ENCODE measurements at places on chromosomes 4 and X.

DNA sequence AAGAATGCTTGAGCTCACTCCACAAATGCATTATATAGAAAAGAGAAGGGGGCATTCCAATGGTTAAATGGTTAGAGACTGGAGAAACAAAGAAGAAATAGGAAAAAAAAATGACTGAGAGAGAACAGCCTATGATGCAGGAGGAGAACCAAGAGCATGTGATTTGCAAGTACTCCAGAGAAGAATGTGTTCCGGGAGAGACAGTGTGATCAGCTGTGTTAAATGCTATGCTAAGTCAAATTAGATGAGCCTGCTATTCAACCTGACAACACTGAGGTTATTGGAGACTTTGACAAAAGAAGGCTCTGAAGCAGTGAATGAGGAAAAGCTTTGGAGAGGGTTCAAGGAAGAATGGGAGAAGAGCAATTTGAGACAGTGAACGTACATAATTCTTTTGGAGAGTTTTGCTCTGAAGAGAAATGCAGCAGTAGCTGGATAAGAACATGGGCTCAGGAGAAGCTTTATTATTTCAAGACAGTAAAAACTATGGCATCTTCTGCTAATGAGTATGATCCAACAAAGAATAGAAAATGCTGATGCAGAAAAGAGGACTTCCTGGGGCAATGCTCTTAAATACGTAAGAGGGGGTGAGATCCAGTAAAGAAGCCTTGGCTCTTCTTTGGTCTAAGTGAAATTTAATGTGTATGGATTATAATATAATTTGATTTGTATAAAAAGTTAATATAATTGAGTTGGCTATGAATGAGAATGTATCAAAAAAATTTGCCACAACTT lies 66.3 kb downstream of the PPP3CA start:
- DNase-seq: no peak

DNA sequence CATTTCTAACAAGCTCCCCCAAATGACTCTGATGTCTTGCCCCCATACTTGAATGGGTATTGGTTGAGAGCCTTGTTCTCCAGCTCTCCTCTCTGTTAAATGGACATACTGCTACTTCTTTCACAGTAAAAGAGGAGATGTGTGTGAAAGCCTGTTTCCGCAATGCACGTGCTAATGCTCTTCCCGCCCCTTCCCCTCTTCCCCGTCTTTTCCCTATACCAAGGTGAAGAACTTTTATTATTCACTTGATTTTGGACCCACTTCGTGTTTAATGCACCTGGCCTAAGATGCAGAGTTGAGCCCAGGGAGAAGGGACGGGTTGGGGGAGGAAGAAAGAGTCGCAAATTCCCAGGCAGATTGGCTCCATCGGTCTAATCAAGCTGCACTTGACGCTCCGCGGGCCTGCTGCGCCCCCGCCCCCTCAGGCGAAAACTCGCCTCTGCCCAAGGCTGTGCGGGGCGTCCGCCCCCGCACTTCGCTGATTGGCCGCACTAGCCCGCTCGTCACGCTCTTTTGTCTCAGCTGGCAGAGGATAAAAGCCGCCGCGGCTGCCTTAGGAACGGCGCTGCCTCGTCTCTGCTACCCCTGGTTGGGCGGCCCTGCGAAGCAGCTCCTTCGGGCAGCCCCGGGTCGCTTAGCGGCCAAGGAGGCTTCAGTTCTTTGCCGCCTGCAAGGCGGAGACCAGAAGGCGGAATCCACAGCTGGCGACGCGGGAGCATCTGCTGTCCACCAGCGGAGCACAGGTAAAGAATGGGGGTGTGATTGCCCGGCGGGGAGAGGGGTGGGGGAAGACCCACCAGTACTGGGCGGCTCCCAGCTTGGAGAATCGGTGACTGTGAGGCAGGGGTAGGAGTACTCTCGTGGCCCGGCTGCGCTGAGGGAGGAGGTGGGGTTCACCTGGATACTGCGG lies at the start of gene ZCCHC12:
Gene ZCCHC12, plus strand, starts transcription at position 562 of the 910 bp plus-strand sequence. CDS start 1,421 bp downstream, outside the sequence.
- peak; percentile 69 for DNase-seq

GRCh38 chr4:183797011-183797444 lies 108.1 kb upstream of the STOX2 start:
- no peak for DNase-seq

GRCh38 chrX:129039176-129039575 lies 484.1 kb downstream of the SMARCA1 start:
- DNase-seq: no peak

DNA sequence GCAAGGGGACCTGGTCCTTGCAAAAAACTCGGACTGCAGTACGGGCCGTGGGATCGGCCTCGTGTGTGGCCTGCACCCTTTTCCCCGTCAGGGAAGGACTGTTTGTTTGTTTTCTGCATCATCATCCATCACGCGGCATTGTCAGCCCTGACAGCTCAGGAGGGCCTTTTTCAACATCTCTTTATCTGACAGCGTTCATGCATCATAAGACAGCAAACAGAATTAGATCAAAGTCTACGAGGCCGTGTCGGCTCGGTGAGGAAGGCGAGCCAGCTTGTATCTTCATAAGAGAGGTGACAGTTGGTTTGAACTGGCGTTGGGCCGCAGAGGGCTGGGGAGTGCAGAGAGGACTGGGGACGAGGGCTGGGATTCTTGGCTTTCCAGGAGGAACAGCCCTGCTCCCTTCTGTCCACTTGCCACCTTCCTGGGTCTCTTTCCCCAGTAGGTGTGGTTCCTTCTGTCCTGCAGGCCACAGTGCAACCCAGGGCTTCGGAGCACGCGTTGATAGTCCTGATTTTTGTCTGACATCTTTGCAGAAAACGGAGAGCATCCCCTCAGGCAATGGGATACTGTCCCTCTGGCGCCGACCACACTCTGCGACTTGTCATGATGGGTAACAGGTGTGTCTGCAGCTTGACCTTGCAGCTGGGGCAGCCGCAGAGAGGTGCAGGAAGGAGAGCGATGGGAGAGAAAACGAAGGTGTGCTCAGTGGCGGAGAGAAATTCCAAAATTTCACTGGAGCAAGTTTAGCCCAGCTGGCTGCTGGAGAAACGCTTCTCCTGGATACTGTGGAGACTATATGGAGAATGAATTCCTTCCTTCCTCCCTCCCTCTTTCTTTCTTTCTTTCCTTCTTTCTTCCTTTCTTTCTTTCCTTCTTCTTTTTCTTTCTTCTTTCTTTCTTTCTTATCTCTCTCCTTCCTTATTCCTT lies 104.0 kb upstream of the SHOX start:
- DNase-seq: no peak

- DNase-seq: no peak
Measured at GRCh38 chrX:136835761-136836160, 44.8 kb downstream of the RBMX start.

- no peak for DNase-seq
Measured at GRCh38 chr4:186939766-186940165, 216.1 kb upstream of the FAT1 start.

DNA sequence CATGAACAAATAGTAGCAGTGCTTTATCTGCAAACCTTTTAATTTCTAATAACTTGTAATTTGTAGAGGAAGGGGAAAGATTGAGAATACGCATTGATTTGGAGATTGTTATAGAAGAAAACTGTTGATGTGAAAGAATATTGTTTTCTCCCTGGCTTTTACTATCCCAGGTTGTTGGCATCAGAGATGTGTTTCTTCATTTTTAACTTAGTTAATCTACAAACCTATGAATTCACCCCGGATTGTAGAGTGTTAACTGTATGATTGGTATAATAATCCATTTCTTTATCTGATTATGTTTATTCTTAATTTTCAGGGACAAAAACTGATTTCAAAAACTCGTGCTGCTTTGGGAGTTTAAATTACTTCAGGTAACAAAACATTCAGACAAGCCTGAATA lies 18.9 kb downstream of the AFP start:
- DNase-seq: no peak

DNA sequence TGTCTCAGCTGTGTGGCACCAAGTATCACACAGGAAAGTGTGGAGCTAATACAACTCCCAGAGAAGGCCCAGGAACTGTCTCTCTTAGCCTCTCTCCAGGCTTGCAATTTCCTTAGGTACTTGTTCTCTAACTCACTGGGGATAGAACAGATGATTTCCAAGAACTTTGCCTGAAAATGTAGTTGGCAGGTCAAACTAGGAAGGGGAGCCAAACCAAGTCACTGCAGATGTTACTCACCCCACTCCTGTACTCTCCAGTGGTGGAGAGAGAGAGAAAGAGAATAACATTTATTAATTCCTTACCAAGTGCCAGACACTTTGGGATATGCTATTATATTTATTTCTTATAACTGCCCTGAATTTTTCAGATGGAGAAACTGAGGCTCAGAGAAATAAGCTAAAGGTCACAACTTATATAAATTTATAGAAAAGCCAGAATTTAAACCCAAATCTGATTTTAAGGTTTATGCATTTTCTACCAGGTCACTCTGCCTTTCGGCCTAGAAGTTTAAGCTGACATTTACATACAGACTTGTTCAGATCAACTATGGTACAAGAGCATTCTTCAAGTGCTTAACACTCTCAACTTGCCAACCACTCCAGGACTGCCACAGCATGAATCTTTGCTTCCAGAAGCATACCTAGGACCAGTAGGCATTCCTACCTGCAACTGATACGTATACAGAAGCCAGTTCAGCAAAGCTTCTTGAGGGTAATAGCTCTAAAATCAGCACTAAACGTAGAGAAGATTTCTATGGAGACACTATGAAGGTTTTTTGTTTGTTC lies 248.6 kb upstream of the ETNPPL start:
- no peak for DNase-seq

DNA sequence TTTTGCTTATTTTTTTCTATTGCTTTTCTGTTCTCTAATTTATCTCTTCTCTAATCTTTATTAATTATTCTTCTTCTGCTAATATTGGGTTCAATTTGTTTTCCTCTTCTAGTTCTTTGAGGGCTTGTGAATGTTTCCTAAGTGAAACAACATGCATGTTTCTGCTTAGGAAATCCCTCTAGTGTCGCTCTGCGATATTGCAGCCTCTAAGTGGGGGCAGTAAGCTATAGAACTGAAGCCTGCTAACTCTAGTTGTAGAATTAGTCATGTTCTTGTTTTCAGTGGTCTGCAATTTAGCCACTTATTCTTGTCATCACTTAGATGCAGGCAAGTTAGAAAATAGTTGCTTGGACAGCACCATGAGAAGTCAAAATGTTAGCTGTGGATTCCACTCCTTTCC lies 222.6 kb downstream of the SPIN4 start:
- DNase-seq: no peak

DNA sequence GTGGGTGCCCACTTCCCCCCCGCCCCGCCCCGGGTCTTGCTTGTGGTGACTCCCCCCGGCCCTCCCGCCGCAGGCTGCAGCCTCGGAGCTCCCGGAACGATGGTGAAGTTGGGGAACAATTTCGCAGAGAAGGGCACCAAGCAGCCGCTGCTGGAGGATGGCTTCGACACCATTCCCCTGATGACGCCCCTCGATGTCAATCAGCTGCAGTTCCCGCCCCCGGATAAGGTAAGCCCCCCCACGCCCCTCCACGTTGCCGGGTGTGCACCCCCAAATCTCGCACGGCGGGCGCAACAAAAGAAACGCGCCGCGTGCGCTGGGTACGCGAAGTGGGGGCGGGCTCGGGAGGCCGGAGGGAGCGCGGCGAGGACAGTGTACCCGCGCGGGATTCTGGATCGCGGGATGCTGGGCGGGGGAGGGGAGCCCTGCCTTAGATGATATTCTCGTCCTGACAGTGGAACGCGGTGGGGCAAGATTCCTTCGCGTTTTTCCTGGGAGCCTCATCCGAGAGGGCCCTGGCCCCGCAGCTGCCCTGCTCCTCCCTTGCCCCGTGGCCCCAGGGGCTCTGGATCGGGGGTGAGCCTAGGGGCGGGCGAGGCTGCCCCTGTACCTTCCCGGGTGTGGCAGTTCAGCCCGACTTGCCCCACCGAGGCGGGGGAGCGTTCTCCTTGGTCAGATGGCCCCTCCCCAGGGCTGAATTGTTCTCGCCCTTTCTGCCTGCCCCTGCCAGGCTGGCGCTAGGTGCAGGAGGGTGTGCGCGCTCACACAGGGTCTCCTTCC lies 819 bp downstream of the NSG1 start:
- DNase-seq: peak; percentile 31

GRCh38 chr4:124903995-124904722 lies 191.6 kb upstream of the ANKRD50 start:
- DNase-seq: peak; percentile 72

- no peak for DNase-seq
Measured at GRCh38 chr4:7397206-7398103, 37.3 kb downstream of the PSAPL1 start.

GRCh38 chrX:24231131-24231540 lies 81.6 kb downstream of the ZFX start:
- no peak for DNase-seq

DNA sequence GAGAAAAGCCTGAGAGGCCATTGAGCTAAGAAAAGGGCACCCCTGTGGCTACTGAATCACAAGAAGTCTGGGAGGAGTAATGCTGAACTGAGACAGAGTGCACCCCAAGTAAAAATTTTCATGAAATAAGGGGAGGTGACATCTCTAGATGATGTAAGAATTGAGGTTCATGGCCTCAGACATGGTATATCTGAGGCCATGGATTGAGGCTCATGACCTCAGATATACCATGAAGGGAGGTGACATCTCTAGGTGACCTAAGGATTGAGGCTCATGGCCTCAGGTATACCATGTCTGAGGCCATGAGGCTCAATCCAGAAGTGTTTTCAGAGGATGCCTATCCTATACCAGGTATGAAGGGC lies 560.9 kb downstream of the INPP4B start:
- DNase-seq: no peak

DNA sequence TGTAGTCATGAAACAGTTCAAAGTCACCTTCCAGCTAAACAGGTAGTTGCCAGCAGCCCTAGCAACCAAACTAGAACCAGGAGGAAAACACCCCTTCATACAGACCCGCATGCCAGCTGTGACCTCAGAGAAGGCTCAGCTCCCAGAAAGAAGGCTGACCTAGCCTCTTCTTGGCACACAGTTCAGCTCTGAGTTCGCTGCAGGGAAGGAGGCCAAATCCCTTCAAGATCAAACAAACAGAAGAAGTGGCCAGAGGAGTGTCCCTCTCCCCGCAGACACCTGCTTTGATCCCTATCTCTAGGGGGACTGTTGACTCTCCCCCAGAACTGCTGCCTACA lies 56.0 kb downstream of the HADH start:
- DNase-seq: no peak

GRCh38 chr4:154720123-154720522 lies 23.7 kb upstream of the LRAT start:
- DNase-seq: no peak

DNA sequence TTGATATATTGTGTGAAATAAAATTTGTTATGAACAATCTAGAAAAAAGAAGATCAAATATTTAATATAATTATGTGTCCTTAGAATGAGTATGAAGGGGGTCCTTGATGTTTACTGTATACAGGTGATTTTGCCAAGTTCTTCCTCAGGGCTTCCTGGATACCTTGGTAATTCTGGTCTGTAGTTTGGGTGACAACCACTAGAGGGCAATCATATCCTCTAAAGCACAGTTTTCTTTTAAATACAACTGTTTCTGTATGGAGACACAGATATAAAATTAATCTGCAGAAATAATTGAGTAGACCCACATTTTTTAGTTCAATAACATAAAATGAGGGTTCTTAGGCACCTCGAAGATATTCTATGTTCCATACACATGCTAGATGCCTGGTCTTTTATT lies 157.7 kb downstream of the SPANXN1 start:
- peak; percentile 23 for DNase-seq

GRCh38 chr4:146124023-146124680 lies 51.4 kb upstream of the LSM6 start:
- DNase-seq: no peak

- DNase-seq: no peak
Measured at GRCh38 chr4:173014836-173015235, 153.8 kb upstream of the GALNT7 start.
